ENCODE measurements at places on chromosomes 5 and 9. TPM values are rescaled to one million over a fixed set of nuclear protein-coding genes. Genes with fewer than 3 reads are reported as not detected.

The RNF14 gene
- 103 TPM for total RNA-seq

The AGXT2 gene
- total RNA-seq = not detected

The ZFP2 gene
- total RNA-seq = 1.3 TPM

The LCN2 gene
- not detected for total RNA-seq

Measured in hair follicle dermal papilla cell (primary cell).